ENCODE measurements at places on chromosomes 11 and 22.

GRCh38 chr22:49230194-49230577, 597.5 kb downstream of the BRD1 start:
- DNase-seq = no peak

- no peak for DNase-seq
Observed at GRCh38 chr11:117980280-117980679, 5.9 kb upstream of the IL10RA start.

GRCh38 chr22:25334162-25334490, 114.7 kb downstream of the CRYBB2 start:
- DNase-seq = no peak

GRCh38 chr11:80031014-80031600, 590.3 kb upstream of the TENM4 start:
- no peak for DNase-seq

GRCh38 chr11:112042161-112042960, 17.2 kb downstream of the DLAT start:
- no peak for DNase-seq

DNA sequence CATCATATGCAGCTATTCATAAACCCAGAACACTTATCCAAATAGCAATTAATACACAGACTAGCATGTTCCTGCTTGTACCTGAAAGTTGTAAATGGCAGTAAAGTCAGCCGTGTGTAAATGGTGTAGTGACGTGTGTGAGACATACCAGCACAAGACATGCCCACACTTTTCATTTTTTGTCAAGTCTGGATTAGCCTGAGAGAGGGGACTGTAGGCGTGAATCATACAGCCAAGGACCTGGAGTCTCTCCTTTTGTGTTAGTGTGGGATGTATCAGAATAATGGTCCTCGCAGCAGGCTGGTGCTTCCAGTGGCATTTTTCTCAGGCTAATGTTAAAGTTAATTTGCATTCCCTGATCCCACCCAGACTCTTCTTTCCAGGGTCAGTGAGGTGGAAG, 116.8 kb upstream of the BMAL1 start:
- DNase-seq = no peak

GRCh38 chr11:30595934-30596333, 9.8 kb upstream of the MPPED2 start:
- peak; percentile 57 for DNase-seq

DNA sequence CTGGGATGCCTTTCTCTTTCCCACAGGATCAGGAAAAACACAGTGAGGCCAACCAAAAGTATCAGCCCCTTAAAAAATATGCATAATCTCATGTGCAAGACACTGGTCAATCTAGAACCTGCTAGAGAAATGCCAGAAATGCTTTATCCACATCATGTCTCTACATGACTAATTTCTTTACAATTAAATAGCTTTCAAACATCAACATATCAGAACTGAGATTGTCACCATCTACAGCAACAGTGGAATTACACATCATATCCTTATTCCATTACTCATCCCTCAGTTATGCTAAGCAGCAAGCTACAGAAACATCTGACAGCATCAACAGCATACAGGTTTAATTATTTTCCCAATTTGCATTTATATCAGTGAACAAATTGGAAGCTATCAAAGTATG, 78.8 kb downstream of the DDIAS start:
- DNase-seq = no peak

- DNase-seq = no peak
Observed at GRCh38 chr11:35010654-35011053, 94.2 kb downstream of the PDHX start.

- no peak for DNase-seq
Observed at GRCh38 chr11:8381343-8381742, 117.7 kb upstream of the LMO1 start.

- no peak for DNase-seq
Observed at GRCh38 chr11:110050201-110050506, 43.0 kb upstream of the ZC3H12C start.

DNA sequence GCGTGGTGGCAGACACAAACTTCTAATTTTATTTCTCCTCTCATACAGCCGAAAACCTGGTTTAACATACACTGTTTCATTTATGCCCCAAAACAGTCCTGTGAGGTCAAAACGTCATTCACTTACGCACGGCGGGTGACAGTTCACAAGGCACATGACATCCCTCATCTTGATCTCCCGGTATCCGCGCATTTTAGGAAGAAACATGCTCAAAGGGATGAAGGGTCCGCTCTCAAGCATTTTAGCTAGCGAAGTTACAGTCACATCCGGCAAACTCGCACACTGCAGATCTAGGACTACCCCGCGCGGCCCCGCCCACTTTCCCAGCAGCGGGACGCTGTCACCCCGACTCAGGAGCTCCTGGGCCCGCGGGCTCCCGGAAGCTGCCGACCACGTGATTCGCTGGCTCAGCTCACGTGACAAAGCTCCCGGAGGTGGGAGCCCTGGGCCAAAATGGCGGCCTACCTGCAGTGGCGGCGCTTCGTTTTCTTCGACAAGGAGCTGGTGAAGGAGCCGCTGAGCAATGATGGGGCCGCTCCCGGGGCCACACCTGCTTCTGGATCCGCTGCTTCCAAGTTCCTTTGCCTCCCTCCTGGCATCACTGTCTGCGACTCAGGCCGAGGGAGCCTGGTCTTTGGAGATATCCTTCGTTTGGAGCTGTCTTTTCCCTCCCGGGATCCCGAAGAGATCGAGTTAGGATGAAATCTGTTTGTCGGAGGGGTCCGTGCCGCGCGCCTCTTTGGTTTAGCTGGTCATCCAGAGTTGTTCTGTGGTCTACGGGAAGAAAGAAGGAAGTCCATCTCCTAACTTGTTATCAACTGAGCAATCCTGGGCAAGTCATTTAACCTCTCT, at the start of gene VPS11:
Gene VPS11 (plus strand): TSS at position 448 of the 852 bp plus-strand sequence. CDS start 6 bp downstream, at position 454.
- peak; percentile 92 for DNase-seq

- no peak for DNase-seq
Observed at GRCh38 chr11:57081356-57081755, 92.6 kb downstream of the OR5AK2 start.

DNA sequence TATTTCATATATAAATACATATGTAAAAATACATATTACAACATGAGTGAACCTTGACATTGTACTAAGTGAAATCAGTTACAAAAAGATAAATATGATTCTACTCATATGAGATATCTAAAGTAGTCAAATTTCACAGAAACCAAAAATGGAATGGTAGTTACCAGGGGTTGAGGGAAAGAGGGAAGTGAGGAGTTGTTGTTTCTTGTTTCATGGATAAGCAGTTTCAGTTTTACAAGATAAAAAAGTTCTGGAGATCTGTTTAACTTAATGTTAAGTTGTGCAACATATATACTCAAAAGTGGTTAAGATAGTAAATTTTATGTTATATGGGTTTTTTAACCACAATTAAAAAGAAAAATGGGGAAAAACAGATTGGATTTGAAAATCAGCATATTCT, 107.7 kb downstream of the ELP4 start:
- DNase-seq = no peak

- no peak for DNase-seq
Observed at GRCh38 chr11:64849598-64850356, 5.3 kb upstream of the CDC42BPG start.

- no peak for DNase-seq
Observed at GRCh38 chr22:37258005-37258752, 14.1 kb upstream of the RAC2 start.

- no peak for DNase-seq
Observed at GRCh38 chr11:93396316-93396715, 65.8 kb downstream of the DEUP1 start.

- no peak for DNase-seq
Observed at GRCh38 chr11:44904261-44905020, 46.2 kb downstream of the TP53I11 start.

GRCh38 chr11:61173456-61173855, 12.2 kb upstream of the VPS37C start:
- DNase-seq = no peak

GRCh38 chr22:48488611-48489511, 1338.8 kb downstream of the BRD1 start:
- DNase-seq = no peak

GRCh38 chr22:46897246-46897623, 134.8 kb downstream of the TBC1D22A start:
- no peak for DNase-seq

DNA sequence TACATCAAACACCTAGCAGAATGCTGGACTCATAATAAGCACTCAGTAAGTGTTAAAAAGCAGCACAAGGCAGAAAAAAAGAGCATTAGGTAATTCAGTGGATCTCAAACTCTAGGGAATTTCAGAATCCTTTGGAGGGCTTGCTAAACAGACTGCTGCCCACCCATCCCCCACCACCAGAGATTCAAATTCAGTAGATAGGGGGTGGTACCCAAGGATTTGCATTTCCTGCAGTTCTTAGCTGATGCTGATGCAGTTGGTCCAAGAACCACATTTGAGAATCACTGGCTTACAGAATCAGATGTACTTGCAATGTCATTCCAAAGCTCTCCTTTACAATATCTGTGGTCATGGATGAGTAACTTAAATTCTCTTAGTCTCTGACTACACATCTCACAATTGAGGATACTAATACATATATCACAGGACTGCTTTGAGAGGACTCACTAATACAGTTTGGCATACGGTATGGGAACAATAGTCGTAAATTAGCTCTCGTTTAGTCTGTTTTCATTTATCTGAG, 664.5 kb downstream of the KCNA4 start:
- DNase-seq = no peak

DNA sequence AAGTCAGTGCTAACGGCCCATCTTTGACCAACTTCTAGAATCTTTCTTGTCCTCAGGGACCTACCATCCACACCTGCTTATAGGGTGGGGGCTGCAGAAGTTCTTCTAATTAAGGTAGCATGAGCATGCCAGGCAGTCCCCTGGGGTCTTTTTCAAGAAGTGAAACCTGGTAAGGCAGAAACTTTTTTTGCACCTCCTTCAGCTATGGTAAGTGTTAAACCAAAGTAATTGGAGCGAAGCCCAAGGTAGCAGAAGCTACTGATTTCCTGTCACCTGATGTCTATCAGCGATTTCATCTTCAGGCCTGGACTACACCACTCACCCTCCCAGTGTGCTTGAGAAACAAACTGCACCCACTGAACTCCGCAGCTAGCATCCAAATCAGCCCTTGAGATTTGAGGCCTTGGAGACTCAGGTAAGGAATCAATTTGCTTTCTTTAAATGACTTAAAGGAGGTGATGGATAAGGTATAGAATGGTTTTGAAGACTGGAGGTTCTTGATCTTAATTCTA, at the start of gene MS4A1:
Gene MS4A1 (plus strand): TSS at position 317 of the 512 bp plus-strand sequence. CDS start 6,528 bp downstream, outside the sequence.
- no peak for DNase-seq

DNA sequence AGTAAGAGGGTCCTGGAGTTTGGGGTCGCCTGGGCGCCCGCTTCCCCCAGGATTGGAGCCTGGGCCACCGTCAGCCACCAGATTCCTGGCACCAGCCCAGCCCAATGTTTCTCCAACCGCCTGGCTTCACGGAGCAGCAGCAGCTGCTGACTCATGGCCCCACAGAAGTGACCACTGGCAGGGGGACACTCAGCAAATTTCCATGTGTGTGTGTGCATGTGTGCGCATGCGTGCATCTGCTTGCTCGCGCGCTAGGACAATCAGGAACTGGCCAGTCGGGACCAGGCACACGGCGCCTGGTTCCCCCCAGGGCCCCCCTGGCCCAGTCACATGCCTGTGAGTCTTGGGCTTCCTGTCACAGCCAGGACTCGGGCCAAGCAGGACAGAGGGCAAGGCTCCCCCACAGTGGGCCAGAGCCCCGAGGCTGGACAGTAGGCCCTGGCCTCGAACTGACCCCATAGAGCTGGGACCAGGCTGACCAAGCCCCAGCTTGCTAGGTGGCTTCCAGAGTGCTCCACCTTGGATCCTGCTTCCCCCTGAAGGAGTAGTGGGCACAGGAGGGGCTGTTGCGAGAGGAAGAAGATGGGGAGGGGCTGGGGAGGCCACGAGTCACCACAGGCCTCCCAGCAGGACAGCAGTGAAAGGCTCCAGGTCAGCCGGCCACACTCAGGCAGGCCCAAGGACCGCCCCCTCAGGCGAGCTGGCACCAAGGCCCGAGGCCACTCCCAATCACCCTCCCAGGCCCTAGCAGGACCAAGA, 3.2 kb downstream of the CTSD start:
- DNase-seq = no peak

- no peak for DNase-seq
Observed at GRCh38 chr11:79708319-79708932, 267.6 kb upstream of the TENM4 start.

GRCh38 chr11:96050435-96051182, 126.7 kb upstream of the MTMR2 start:
- no peak for DNase-seq

DNA sequence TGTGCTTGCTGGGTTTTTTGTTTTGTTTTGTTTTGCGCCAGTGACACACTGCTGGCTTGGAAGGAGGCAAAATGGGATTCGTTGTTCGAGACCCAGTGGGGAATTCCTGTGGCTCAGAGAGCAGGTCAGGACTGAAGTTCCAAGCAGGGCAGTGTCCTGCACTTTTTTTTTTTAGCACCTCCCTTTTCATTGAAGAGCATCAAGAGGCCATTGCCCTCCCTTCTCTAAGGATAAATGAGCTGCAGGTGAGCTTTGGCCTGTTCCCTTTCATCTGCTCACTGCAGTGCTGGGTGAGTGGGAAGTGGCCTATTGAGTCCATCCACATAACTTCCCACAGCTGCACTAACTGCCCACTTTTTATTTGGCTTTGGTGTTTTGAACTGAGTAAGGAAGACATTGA, 87.8 kb downstream of the ARHGAP42 start:
- DNase-seq = no peak

- DNase-seq = no peak
Observed at GRCh38 chr11:64933935-64934681, 1.6 kb downstream of the GPHA2 start.

DNA sequence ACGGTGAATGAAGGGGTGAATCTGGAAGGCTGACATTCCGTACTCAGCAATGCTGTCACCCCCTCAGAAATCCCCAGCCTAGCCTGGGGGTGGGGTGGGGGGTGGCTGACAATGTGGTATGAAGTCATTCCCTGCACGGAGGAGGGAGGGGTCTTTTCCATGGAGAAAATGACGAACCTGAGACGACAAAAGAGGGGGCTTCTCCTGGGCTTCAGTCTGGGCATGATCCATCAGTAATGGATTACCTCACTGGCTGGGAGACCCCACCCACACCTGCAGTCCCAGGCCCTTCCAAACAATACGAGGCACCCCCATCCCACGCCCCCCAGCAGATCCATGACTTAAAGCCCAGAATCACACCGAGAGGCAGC, 1.0 kb downstream of the KIAA0930 start:
- DNase-seq = no peak

GRCh38 chr11:34245041-34245440, 112.8 kb downstream of the ABTB2 start:
- no peak for DNase-seq

DNA sequence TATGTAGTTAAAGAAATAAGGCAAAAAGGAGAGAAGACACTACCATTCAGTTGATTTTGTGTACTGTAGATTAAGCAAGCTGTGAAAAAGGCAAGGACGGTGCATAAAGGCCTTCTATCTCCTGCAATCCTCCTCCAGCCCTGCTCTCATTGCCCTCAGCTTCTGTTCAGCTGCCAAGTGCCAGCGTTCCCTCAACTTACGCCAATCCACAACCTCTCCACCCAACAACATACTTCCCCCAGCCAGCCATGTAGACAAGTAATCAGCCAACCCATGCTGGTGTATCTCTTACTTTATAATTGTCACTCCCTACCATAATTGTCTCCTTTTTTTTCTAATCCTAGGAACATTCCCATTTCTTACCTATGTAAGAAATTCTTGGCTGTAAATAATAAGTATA, 30.1 kb upstream of the ANO5 start:
- no peak for DNase-seq

Data from spinal cord (tissue), 10 donors.